Pericardium fibroblast (primary cell): ENCODE measurements at places on chromosomes 16 and 17. TPM values are rescaled to one million over a fixed set of nuclear protein-coding genes. Genes with fewer than 3 reads are reported as not detected.

TMED6 gene
- not detected in 2 replicates for total RNA-seq

CRYBA1 gene
- total RNA-seq = not detected in 2 replicates

IL34 gene
- total RNA-seq = 0.23 and 0.68 TPM in 2 replicates

ARHGDIG gene
- total RNA-seq = 2.8 TPM in 1 of 2 replicates, not detected in the other

CRHR1 gene
- total RNA-seq = not detected in 2 replicates

CXCL16 gene
- total RNA-seq = 0.68 and 3.3 TPM in 2 replicates

PIRT gene
- total RNA-seq = not detected in 2 replicates

TAC4 gene
- not detected in 2 replicates for total RNA-seq

RASL10B gene
- total RNA-seq = 9.6 and 11.9 TPM in 2 replicates
